ENCODE measurements at places on chromosomes 6 and 20. TPM values are rescaled to one million over a fixed set of nuclear protein-coding genes. Genes with fewer than 3 reads are reported as not detected.

COL9A1 gene
- polyA plus RNA-seq = 2.4 TPM

EMILIN3 gene
- polyA plus RNA-seq = 0.53 TPM

FUT9 gene
- 17.0 TPM for polyA plus RNA-seq

IPCEF1 gene
- 0.80 TPM for polyA plus RNA-seq

ARG1 gene
- not detected for polyA plus RNA-seq

RBM38 gene
- 0.25 TPM for polyA plus RNA-seq

HRH3 gene
- polyA plus RNA-seq = not detected

CST9 gene
- not detected for polyA plus RNA-seq

IL17A gene
- polyA plus RNA-seq = not detected

RGS17 gene
- 5.8 TPM for polyA plus RNA-seq

SLC32A1 gene
- 29.4 TPM for polyA plus RNA-seq

RAET1L gene
- polyA plus RNA-seq = not detected

TRIM31 gene
- polyA plus RNA-seq = not detected

TCF21 gene
- polyA plus RNA-seq = not detected

TMEM170B gene
- 15.2 TPM for polyA plus RNA-seq

SCUBE3 gene
- polyA plus RNA-seq = 2.1 TPM

HS3ST5 gene
- 11.5 TPM for polyA plus RNA-seq

PTPRT gene
- polyA plus RNA-seq = 5.5 TPM

CGA gene
- not detected for polyA plus RNA-seq

MMS22L gene
- polyA plus RNA-seq = 1.6 TPM

BTN3A1 gene
- polyA plus RNA-seq = 3.4 TPM

AVP gene
- not detected for polyA plus RNA-seq

MACROD2 gene
- polyA plus RNA-seq = 36.7 TPM

ARMH2 gene
- not detected for polyA plus RNA-seq

MYB gene
- polyA plus RNA-seq = not detected

VSX1 gene
- 1.5 TPM for polyA plus RNA-seq

TRERF1 gene
- polyA plus RNA-seq = 1.4 TPM

GSTA1 gene
- polyA plus RNA-seq = not detected

PGC gene
- not detected for polyA plus RNA-seq

All from Purkinje cell (primary cell).